ENCODE measurements at places on chromosomes 16 and 17.

DNA sequence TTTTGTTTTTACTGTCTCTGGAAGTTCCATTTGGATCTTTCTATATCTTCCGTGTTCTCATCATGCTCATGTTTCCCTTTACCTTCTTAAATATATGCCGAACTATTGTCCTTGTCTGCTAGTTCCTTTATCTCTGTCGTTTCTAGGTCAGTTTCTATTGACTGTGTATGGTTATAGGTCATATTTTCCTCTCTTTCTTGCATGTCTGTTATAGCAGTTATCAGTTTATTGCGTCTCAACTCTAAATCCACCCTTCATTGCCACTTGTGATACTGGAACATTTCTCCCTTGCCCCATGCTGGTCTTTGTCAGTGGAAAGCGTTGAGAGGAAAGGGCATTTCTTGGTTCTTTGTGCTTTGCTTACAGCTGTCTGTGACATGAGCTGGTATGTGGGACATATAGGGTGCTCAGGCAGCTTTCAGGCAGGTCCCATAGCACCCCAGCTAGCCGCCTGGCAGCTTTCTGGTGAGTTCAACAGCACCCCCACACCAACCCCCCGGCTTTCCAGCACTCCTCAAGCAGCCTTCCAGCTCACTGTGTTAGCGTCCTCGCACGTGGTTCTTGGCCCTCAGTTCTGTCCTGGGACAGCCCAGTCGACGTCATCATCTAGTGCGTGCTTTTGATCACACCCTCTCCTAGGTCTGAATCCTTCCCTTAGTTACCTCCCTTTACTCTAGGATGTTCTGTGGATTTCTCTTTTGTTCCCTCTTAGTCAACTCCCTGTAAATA is 15.4 kb upstream of the DNASE1 start:
- no peak for DNase-seq

GRCh38 chr16:89737341-89738071 is 16.2 kb downstream of the ZNF276 start:
- peak; percentile 66 for DNase-seq

DNA sequence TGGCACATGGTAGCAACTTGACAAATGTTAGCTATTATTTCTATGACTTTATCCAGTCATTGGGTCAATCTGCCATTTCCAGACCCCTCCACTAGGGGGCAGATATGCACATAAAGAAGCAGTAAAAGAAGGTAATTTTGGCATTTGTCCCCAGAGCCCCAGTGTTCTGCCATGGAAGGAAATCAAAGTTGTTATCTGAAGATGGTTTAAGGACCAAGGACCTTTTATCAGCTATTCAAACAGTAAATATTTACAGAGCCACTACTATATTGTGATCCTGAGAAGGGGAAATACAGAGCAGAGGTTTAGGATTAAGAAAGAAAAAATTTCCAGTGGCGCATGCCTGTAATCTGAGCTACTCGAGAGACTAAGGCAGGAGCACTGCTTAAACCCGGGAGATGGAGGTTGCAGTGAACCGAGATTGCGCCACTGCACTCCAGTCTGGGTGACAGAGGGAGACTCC is 20.0 kb downstream of the TRAF4 start:
- peak; percentile 82 for DNase-seq

DNA sequence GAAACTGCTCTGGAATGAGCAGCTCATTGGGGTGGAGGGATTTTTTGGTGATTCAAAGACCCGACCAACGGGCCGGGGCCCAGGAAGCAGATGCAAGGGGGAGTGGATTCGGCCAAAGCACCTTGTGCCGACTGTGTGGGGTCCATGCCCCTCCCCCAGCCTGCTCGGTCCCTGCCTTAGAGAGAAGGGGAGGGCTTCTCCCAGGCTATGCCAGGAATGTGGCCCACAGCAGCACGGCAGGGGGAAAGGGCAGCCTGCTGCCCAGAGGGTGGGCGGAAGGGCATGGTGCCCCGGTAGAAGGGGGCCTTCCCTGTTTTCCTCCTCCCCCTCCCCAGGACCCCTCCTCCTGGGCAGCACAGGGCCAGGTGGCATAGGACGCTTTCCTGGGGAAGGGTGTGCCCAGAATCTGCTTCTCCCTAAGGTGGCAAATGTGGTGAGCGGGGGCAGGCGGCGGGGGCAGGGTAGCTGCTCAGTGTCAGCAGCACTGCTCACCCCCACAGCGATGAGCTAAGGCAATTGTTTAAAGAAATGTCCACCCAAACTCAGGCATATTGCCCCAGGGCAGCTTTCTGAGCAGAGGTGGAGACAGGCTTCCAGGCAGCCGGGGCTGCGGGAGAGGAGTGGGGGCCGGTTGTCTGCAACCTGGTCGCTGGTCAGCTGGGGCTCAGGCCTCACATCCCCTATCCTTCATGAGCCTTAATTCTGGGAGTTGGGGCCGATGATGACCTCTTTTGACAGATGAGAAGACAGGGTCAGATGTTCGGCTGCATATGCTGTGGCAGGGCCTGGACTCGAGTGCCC is 33.9 kb upstream of the MLKL start:
- DNase-seq = no peak

Data from CD4-positive, alpha-beta T cell treated with Interleukin-12 subunit alpha and Interleukin-12 subunit beta, for 1 hour (primary cell).